ENCODE measurements at places on chromosomes 6 and 20.

DNA sequence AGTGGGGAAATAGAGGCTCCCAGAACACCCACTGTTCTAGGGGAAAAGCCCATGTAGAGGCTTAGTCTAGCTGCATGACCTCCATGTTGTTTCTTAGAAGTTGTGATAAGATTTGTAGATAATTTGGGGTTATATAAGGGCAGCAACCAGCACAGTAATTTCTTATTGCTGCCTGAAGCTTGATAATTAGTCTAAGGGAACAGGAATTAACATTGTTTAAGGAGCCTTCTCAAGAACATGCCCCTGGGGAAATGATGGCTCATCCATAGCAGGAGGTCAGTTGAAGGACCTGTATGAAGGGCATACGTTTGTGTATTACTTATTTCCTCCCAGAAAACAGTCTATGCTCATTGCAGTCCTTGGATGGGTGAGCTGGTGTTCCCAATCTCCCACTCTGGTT lies 170.7 kb upstream of the SCGN start:
- no peak for DNase-seq

GRCh38 chr6:12110523-12111362 lies 98.6 kb downstream of the HIVEP1 start:
- DNase-seq = no peak

DNA sequence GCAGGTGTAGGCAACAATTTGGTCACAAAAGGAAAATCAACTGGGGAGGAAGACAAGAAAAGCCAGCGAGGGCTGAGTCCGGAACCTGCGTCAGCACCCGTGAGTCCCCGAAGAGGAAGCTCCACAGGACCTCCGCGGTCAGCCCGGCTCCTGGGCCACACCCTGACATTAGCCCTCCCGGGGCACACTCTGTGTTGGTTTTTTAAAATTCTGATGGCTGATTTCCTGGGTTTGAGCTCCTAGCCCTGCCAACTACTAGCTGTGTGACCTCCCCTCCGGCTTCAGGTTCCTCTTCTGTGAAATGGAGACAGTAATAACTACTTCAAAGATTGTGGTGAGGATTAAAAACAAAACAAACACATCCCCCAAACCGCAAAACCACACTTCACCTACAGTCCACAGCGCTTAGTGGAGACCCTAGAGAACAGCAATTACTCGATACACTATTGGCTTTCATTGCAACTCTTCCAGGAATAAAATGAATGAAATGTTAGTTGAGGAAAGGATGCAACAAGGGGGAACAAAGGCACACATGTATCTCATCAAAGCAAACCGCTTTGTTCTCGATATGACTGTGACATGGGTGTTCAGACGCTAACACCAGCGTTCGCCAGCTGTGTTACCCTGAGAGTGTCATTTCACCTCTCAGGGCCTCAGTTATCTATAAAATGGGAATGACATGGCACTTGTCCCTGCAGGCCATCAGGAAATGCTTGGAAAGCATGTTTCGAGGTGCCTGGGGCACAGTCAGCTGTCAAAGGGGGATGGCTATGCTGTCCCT lies 985 bp downstream of the ZBP1 start:
- DNase-seq = no peak

DNA sequence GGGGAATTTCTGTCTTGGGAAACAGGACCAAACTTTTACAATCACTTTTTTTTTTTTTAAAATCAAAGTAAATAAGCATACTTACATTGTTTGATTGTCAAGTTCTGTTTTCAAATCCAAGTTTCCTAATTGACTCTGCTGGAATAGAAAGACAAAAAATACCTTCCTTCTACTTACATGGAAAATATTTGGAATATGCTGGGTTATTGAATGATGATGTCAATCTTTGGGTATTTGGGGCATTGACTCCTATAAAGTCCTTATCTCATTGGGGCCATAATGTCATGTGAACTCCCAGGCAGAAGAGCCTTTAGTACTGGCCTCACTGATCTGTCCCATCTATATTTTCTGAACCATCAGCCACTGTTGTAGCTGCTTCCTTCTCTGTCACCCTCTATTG lies 122.6 kb upstream of the NOX3 start:
- no peak for DNase-seq

DNA sequence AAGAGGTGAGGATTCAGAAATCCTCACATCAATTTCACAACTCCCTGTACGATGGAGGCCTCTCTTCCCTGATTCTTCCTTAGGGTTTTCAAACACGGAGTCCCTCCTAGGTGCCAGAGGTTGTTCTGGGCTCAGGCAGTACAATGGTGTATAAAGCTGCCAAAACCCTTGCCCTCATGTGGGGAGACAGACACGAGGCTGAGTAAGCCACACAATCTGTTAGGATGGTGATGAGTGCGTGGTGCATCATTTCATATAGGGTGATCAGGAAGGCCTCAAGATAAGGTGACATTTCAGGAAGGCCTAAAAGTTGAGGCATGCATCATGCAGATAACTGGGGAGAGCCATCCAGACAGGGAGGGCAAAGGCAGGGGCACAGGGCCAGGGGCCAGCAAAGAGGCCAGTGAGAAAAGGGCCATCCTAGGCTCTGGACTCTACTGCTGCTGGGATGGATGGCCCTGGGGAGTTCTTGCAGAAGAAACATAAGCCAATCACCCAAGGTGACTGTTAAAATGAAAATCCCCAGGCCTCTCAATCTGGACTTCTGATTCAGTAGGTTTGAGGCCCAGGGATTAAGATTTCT lies 186.5 kb downstream of the PRKN start:
- no peak for DNase-seq

DNA sequence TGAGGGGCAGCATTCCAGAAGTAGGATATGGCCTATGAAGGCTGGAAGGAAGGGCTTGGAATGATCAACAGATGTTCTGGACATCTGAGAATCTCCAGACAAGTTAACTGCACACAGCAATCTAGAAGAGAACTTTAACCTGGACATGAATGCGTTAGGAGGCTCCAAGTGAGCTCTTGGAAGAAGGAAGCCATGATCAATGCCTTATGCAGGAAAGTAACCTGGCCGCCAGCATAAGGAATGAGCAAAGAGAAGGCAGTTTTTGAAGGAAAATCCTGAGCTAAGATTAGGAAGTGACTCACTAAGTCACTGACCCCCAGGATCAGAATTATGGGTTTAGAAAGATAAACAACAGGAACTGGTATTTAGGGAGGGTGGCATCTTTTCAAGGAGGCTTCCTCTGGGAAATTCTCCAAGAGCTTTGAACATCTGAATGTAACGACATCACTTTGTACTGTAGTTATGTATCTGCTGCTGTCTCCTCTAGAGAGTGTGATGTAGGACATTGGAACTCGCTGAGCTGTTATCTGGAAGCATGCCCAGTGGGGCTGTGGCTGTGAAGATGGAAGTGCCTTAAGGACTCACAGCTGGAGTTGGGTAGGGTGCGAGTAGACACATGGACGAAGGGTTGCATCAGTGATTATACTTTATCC lies 236.8 kb downstream of the PACRG start:
- no peak for DNase-seq

- no peak for DNase-seq
These were observed 199.7 kb upstream of the KCNQ5 start for GRCh38 chr6:72422171-72422570.

GRCh38 chr20:18090044-18090443 lies 32.3 kb upstream of the OVOL2 start:
- no peak for DNase-seq
